Fibroblast of gingiva (primary cell): ENCODE measurements at places on chromosomes 3 and 15.

DNA sequence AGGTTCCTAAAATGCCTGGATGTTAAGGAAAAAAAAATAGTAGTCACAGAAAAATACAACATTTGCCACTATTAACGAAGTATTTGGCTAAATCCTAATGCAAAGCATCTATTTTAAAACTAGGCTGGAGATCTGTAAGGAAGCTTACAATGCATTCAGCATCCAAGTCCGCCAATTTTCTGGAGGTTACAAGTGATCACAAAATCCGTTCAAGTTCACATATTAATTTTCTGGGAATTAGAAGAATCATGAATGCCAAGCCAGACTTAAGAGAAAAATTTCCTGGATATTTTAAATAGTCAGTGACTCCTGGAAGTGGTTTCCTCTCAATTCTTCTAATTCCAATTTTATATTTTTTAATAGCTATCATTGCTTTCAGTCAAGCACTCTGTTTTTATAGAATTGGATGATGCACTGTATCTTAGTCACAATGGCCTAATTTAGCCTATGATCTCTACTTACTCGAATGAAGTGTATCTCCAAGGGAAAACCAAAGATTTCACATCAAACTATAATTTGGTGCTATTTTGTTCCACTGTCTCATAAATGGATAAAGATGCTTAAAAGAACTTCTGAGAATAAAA lies 60.4 kb downstream of the P3H2 start:
- no peak for DNase-seq

DNA sequence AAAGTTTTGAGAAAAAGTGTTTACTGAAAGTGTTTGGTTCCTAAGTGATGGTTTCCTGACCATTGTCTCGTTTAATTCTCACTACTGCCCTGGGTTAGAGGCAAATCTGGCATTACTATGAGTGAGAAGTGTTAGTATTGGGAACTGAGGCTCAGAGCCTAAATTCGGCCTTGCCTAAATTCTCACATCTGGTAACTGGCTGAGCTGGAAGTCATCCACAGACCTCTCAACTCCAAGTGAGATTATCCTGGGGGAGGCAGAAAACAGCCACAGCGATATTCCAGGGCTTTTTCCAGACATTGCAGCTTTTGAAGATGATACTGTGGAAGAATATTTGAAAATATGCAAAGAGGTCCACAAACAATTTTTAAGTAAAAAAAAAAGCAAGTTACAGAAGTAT lies 85.1 kb upstream of the TRA2B start:
- DNase-seq = no peak

GRCh38 chr15:38994310-38994709 lies 429.7 kb upstream of the RASGRP1 start:
- DNase-seq = no peak

GRCh38 chr3:58034738-58035523 lies 26.7 kb downstream of the FLNB start:
- DNase-seq = no peak
